Brain pericyte (primary cell): ENCODE measurements at places on chromosomes 6 and 20.
A peak's percentile ranks its signal among the peaks of the same experiment; 100 is the strongest.

- no peak for DNase-seq
Measured at GRCh38 chr6:8627085-8627861, 191.9 kb upstream of the SLC35B3 start.

DNA sequence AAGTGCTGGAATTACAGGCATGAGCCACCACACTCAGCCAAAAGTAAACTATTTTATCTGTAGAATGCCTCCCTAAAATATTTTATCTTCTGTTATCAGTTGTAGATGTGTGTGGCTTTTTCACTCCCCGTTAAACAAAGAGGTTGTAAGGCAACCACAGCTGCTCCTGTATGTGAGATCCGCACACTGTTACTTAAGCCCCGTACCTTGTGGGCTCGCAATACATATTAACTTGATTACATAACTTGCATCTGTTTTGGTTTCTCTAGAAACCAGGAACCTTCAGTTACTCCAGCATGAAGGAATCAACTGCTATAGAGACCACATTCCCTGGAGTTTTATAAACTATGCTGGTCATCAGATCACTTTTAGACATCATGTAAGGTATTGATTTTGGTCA is 420.1 kb upstream of the SLC35B3 start:
- DNase-seq, result no peak

GRCh38 chr20:34190679-34191090 is 50.5 kb upstream of the ASIP start:
- peak; percentile 45 for DNase-seq

GRCh38 chr20:2688041-2688591 is 4.5 kb upstream of the EBF4 start:
- DNase-seq, result no peak

GRCh38 chr6:113671421-113671820 is 185.7 kb upstream of the MARCKS start:
- DNase-seq, result no peak

GRCh38 chr20:4056880-4057279 is 41.5 kb upstream of the RNF24 start:
- DNase-seq, result no peak

DNA sequence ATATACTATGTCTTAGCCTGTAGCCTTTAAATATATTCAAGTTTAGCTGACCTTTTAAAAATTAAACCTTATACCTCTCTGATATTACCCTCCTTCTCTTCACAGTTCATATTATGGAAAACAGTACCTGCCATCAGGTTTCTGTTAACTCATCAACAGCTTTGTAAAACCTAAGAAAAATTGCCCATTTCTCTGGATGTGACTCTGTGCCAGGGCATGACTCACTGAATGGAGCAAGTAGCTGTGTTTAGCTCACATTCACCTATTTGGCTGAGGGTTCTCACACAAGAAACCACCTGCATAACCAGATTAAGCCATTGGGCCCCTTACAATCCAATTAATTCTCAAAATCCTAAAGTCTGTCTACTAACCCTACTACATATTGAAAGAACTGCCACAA is 678.8 kb upstream of the MARCKS start:
- no peak for DNase-seq

GRCh38 chr6:149941583-149942460 is at the start of gene ULBP2:
TSS of gene ULBP2 (plus strand) at chr6:149942014. CDS start at chr6:149942073, 59 bp downstream.
- DNase-seq, result peak; percentile 50

DNA sequence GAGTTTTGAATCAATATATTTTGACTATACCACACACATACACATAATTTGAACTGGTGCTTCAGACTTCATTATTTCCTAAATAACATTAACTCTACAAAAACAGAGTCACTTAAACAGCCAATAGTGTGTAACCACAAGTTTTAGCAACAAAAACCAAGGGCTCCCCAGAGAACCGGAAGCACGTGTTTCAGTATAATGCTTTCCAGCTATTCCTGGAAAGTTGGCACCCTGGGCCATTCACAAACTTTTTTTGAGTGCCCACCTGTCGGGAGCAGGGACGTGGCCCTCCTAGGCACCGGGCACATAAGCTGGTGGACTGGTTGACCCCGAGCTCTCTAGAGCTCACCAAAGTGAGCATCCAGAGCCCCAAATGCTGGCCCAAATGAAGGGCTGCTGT is 1.9 kb upstream of the SLC35D3 start:
- DNase-seq, result no peak

GRCh38 chr20:44724423-44725091 is 9.4 kb downstream of the CCN5 start:
- no peak for DNase-seq

DNA sequence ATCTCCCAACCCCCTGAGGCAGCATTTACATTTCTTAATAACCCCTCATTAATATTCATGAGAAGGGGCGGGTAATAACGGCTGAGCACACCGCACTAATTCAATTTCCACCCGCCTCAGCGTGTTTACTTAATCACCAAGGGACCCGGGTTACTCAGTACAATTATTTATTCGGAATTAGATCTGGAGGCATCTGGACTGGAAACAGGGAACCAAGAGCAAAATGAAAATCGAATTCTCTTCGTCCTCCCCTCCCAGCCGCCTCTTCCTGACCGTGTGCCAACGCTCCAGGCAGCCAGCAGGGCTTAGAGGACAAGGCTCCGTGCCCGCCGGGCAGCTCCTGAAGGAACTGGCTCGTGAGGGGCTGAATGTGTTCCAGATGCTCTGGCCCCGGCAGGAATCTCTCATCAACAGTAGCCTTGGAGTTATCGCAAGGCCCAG is 23.5 kb upstream of the CTNNBL1 start:
- no peak for DNase-seq

GRCh38 chr20:18628330-18628920 is 40.6 kb downstream of the DTD1 start:
- no peak for DNase-seq

DNA sequence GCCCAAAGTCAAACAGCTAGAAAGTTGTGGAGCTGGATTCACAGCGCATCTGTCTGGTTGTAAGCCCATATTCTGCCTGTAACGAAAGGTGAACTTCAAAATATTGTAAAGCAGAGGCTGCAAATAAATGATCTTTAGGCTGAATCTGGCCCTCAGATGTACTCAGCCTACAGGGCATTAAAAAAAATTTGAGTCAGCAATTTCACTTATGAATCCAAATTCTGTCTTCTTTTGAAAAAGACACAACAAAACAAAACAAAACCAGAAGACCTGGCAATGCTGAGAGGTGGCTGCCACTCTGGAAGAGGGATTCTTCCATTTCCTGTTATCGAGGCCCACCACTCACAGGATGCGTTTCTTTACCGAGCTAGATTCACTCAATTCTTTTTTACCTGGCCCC is 7.1 kb downstream of the LAMA4 start:
- DNase-seq, result no peak

DNA sequence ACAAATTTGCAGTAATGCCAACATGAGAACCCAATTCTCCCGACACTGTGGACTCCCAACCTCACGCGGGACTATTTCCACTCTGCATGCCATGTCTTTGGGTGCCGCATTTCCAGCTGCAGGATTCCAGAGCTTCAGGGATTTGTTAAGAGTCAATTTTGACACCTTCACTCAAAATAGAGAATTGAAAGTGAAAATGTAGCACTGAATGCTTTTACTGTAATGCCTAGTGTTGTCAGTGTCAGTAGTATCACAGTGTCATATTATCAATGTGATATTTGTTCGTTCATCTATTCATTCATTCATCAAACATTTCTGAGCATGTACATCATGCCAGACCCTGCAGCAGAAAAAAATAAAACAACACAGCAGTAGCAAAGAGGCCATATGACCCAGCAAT is 13.4 kb upstream of the FAM50B start:
- DNase-seq, result no peak

GRCh38 chr20:56793916-56794315 is 164.8 kb downstream of the TFAP2C start:
- no peak for DNase-seq

DNA sequence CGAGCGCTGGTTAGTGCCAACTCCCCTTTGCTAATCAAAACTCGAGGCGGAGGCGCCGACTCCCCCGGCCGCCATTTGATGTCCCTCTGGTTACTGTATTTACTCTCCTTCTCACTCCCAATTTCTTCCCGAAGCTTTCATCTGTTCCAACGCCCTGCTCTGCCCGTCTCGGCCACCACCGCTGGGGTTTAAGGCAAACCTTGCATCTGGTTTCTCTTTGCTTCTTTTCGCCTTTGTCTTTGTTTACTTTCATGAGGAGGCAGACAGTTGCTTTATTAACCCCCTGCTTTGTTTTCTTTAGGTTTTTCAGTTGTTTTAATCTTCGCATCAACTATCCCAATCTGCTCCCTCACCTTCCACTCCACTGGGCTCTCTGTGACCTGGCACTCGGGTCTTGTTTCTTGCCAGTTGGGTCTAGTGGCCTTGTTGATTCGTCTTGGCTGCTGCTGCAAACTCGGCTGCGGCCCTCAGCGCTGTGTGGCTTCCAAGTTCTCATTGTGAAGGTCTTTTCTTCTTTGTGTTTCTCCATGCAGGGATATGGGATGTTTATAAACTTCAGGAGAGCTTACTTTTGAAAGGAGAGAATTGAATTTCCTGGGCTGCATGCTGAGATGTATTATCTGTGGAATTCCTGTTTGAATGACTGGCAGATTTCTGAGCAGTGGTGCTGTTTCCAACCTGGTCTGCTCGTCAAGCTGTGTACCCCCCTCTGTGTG is 155.1 kb downstream of the CDC5L start:
- peak; percentile 42 for DNase-seq

GRCh38 chr20:13200767-13201500 is 20.1 kb upstream of the ISM1 start:
- DNase-seq, result no peak

GRCh38 chr6:7899101-7899888 is 11.3 kb downstream of the TXNDC5 start:
- no peak for DNase-seq

DNA sequence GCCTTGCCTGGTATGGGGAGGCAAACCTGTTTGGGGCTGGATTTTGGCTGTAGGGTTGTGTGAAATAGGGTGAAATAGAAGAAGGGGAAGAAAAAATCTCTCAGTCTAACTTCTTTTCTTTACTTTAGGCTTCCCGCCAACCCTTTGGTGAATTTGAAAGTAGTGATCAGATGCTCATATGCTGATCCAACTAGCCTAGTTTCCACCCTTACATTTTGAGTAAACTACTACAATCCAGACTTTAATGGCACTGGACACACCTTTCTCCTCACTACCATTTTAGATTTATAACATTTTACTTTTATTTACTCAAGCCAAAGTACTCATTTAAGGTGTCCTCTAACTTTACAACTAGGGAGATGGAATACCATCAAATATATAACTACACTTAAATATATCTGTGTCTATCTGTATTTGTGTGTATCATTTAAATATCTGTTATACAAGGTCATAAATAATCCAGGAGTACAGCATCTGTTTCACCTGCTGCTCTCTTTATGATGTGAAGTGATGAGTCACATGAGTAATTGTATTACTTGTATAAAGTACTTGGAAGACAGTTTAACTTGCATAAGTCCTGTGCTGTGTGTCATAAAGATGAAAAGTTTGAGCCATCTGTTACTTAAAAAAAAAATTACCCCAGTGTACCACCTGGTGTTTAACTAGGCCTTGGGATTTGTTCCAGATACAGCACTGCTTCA is 172.1 kb downstream of the CDKAL1 start:
- DNase-seq, result no peak

- no peak for DNase-seq
Measured at GRCh38 chr20:5033566-5033965, 32.3 kb upstream of the SLC23A2 start.

GRCh38 chr6:151716526-151716932 is 91.0 kb upstream of the ESR1 start:
- no peak for DNase-seq

DNA sequence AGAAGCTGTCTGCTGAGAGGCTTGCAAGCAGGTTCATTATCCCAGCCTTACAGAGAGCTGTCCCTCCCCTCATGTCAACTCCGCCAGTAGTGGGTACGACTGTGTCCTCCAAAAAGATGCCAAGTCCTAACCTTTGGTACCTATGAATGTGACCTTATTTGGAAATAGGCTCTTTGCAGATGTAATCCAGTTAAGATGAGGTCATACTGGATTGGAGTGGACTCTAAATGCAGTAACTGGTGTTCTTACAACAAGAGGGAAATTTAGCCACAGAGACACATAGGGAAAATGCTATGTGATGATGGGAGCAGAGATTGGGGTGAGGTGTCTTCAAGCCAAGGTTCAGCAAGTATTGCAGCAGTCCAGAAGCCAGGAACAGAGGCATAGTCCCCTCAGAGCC is 90.8 kb upstream of the FOXP4 start:
- DNase-seq, result no peak

- no peak for DNase-seq
Measured at GRCh38 chr20:25216199-25216945, 20.9 kb downstream of the ENTPD6 start.

DNA sequence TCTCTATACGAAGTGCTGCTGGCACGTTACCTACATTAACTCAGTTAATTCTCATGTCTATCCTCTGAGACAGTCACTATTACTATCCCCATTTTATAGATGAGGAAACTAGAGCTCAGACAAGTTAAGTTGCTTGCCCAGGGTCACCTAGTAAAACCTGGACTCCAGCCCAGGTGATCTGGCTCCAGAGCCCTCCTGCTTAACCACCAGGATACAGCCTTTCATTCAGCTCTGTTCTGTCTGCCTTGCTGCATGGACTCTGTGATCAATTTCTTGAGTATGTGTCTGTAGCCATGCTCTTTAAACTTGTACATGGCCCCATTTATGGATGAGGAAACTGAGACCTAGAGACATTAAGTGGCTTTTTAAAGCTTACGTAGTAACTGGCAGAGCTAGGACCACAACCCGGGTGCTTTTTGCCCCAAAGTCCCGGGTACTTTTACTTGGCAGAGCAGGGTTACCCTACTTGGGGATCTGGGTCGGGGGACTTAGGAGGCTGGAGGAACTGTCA is 4.7 kb downstream of the CDKN1A start:
- no peak for DNase-seq

DNA sequence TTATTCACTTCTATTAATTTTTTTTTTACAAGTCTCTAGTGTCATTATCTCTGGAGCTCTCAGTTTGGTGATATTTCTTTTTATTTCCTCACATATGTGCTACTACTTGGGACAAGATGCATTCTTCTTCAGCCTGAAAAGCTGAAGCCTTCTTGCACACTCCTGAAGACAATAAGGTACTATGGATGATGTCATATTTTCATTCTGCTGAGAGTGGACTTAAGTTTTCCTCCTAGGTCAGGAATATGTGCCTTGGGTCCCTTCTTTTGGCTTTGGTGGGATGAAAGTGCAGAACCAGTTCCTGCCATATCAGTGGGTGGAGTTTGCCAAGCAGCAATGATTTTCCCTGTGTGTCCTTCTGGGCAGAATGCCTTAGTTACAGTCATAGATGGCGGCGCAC is 188.7 kb upstream of the EYA4 start:
- no peak for DNase-seq

DNA sequence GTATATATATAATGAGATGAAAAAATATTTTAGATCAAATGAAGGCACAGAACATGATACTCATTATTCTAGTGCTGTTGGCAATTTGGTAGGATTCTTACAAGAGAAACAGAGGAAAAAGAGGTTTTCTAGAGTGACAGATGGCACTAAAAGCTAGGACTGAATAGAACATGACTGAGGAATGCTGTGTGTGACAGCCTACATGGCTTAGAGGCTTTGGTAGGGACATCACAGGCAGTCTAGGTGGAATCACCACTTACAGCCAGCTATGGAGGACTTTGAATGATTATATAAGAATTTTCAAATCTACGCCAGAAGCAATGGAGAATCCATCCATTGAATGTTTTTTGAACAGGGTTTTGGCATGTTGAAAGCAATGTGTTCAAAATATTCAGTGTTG is 52.8 kb downstream of the TPD52L1 start:
- DNase-seq, result no peak

GRCh38 chr6:137261361-137261760 is 42.2 kb upstream of the IFNGR1 start:
- DNase-seq, result no peak
